Left hindlimb (tissue), 1 donor: ENCODE measurements at places on chromosomes 4 and X.

- no peak for DNase-seq
These were observed 867.6 kb downstream of the TRAM1L1 start for GRCh38 chr4:116217781-116218180.

DNA sequence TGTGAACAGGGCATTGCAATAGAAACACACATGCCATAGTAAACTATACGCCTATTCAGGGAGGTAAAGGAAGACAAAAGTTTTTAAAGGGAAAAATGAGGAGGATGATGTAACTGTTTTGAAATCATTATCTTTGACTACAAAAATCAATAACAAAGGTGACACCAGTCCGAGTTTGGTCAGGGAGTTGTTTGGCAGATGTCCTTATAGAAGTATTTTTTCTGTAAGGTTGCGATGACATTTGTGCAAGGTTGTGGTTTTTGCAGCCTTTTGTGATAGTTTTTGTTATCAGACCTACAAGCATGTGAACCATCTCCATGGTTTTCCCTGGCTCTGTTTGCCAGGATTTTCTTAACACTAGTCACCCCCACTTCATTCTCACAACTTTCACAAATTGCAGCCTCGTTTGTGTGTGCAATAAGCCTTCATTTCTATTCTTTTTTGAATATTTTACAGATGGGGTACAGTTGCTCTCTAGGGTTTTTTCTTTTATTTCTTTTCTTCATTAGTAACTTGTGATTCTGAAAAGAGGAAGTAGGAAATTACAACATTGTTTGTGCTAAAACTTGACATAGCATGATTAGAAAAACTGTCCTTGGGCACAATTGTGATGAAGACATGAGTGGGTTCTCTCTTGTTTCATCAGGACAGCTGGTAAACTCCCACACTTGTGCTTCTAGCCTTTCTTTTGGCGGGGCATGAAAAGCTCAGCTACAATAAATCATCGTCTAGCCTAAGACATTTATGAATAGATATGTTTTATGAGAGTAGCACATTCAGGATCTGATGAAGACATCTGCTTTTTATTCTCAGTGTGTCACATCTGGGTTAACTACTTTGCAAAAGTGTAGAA, 60.2 kb upstream of the PNPLA4 start:
- DNase-seq, result no peak

DNA sequence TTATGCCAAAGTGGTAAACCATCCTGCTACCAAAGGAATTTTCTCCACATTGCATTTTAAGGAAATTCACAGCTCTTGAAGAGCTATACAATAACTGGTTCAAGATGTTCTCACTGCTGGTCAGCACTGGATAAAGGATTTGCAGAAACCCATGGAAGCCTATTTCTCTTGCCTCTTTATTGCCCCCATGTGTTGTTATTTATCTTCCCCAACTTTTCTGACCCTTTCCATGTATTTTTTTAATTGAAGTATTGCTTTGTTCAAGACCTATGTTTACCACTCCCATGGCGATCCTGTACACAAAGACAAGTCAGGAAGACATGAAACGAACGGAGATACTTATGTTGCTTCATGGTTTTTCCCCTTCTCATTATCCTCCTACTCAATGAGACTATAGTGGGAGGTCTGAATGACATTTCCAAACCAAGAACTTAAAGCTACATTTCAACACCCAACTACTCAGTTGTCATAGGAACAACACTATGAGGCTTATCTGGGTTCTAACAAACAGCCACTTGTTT, 566.4 kb upstream of the DIPK2B start:
- DNase-seq, result no peak

DNA sequence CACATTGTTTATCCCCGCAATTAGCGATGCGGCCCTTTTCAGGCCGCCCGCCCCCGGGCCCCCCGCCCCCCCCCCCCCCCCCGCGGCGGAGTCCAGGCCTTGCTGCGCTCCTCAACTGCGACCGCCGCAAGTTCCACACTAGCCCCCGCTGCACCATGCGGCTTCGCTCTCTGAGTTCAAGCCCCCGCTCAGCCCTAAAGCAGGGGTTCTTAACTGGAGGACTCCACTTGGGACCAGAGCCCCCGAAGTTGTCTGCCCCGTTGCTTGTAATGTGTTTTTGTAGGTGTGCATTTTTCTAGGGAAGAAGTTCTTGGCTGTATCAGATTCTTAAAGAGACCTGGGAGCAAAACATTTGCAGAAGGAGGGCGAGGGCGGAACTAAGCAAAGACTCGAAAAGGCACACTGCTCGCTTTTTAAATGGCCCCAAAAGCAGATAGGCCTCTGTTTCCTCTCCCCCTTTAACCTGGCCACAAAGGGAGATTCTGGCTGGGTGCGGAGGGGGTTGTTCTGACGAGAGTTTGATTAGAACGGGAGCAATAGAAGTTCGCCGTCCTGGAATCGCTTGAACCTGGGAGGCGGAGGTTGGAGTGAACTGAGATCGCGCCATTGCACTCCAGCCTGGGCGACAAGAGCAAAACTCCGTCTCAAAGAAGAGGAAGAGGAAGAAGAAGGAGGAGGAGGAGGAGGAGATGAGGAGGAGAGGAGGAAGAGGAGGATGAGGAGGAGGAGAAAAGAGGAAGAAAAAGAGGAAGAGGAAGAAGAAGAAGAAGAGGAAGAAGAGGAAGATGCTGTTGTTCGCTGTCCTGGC, 2.3 kb upstream of the MSX1 start:
- no peak for DNase-seq

DNA sequence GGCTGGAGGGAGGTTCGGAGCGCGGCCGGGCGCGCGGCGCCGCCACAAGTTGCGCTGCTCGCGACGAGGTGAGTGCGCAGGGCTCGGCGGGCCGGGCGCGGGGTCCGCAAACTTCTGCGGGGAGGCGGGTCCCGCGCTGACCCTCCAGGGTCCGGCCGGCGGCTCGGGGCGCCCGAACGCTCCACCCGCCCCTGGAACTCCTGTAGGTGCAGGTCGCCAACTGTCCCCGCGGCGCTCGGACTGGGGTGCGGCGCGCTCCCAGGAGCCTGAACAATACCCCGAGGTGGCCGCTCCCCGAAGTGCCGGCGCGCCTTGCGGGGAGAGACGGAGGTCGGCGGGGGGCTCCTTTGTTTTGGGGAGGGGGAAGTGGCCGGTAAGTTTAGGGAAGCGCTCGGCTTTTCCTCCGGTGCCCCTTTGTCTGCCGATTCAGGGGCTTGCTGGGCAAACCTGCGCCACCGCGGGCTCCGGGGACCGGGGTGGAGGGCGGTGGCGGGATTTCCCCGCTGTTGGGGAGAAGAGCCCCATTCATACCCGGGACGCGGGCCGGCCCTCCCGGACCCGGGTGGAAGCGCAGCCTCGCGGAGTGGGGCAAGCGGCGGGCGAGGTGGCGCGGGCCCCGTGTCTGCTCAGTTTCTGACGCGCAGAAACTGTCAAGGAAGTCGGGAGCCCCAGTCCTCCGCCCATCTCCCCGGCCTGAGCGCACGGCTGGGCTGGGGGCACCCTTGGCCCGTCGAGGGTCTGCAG, 694 bp downstream of the TBL1X start:
- DNase-seq, result peak; percentile 32

GRCh38 chr4:168409089-168409801, 71.0 kb downstream of the DDX60L start:
- no peak for DNase-seq

- no peak for DNase-seq
These were observed 1274.7 kb upstream of the PABPC4L start for GRCh38 chr4:135476272-135476671.

DNA sequence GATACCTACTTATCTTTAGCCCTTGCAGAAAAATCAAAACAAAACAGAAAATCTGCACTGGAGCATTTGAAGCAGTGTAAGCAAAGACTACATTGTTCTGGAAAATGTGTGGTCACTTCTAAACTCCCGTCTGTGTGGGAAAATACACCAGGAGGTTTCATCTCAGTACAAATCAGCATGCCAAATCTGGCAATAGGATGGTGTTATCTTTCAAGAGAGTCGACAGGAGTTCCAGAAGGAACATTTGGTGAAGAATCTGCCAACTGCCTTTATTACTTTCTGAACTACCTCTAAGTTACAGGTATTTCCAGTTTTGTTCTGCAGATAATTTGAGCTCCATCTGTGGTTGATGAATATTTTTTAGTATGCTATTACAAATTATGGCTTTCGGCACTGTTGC, 1348.0 kb downstream of the RAPGEF2 start:
- DNase-seq, result no peak

DNA sequence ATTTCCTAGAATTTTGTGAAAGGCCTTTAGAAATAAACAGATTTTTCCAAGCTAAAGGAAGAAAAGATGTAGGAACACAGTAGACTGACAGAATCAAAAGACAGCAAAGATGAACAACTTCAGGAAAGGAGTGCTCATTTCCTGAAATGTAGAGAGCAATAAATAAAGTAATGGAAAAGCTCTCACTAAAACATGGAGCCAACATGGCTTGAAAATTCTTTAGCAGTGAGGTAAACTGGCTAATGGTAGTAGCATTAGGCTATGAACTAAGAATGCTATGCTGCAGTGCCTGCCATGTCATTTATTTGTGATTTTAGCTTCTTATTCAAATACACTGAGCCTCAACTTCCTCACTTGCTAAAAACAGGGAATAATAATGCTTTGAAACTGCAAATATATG, 108.7 kb downstream of the IQCM start:
- DNase-seq, result no peak

- no peak for DNase-seq
These were observed 91.6 kb downstream of the DDIT4L start for GRCh38 chr4:100098681-100099080.

- DNase-seq, result no peak
These were observed 1144.3 kb downstream of the RAPGEF2 start for GRCh38 chr4:160247091-160247656.

DNA sequence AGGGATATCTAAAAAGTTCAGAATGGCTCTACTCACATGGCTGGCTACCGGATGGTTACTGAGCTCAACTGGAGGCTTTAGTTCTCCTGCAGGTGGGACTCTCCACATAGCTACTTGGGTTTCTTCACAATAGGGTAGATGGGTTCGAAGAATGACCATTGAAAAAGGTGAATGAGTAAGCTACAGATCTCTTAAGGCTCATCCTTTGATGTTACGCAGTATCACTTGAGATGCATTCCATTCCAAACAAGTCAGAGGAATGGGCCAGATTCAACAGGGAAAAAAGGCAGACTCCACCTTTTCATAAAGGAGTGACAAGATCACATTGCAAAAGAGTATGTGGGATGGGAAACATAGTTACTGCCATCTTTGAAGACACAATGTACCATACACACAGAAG, 52.6 kb downstream of the DDX53 start:
- DNase-seq, result no peak
